NCI-H2107 (cell line): ENCODE measurements at places on chromosomes 2 and 18.

DNA sequence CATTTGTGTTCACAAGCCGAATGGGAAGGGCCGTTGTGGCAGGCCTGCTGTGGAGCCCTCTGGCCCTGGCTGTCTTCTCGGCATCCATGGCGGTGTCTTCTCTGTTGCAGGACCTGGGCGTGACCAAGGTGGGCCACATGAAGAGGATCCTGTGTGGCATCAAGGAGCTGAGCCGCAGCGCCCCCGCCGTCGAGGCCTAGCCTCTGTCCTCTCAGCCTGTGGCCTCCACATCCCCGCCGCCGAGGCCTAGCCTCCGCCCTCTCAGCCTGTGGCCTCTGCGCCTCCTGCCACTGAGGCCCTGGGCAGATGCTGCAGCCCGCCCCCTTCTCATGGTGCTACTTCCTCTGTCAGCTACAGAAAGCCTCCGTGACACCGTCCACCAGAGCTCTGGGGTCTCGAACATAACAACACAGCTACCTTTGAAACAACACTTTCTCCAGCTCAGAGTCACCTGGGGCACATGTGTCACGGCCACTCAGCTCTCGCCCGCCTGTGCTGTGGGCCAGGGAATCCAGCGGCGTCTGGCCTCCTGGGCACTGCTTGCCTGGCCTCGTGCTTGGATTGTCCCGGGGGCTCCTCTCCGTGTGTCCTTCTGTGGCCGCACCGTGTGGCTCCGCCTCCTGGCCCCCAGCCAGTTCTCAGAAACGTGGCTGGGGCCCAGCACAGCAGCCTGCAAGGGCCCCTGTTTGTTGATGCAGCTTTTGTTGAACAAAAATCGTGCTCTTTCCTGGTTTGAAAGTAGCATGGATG is 97.1 kb downstream of the USP40 start:
- no peak for DNase-seq

DNA sequence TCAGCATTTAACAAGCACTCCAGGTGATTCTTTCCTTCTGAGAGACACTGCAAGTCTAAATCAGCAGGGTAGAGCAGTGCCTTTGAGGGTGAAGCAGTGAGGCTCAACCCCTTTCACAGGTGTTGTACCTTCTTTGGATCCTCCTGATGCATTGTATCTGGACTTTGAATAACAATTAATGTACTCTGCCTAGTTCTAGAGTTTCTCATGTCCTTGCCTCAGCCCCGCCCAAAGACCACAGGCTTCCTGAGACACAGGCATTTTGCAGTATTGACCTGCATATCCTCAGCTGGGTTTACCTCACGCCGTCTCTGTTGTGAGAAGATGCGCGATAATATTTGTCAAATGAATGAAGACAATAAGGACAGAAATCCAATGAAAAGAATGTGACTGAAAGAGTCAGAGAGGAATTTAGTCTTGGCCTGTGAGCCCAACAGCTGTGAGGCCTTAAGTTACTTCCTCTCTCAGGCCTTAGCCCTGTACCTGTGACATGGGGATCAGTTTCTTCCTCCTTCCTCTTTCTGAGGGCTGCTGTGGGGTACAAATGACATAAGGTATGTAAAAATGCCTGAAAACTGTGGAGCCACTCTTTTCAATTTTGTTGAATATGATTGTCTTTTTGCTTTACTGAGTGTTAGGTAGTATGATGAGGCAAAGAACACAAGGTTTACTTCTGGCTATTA is 43.7 kb downstream of the WIPF1 start:
- no peak for DNase-seq

DNA sequence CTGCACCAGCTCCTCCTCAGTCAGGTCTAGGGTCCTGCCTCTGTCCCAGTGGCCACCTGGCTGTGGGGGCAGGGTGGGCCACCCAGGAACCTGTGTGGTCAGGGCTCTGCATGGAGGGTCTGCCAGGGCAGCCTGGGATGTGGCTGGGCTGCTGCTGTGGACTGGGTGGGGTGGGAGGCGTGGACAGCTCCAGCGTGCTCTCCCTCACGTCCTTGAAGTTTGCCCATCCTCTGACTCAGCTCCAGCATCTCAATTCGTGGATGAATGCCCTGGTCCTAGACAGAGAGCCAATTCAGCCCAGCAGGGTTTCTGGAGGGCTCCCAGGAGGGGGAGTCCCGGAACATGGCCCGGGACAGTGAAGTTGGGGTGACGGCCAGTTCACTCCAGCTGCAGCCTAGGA is 64.3 kb upstream of the EPAS1 start:
- DNase-seq: no peak

DNA sequence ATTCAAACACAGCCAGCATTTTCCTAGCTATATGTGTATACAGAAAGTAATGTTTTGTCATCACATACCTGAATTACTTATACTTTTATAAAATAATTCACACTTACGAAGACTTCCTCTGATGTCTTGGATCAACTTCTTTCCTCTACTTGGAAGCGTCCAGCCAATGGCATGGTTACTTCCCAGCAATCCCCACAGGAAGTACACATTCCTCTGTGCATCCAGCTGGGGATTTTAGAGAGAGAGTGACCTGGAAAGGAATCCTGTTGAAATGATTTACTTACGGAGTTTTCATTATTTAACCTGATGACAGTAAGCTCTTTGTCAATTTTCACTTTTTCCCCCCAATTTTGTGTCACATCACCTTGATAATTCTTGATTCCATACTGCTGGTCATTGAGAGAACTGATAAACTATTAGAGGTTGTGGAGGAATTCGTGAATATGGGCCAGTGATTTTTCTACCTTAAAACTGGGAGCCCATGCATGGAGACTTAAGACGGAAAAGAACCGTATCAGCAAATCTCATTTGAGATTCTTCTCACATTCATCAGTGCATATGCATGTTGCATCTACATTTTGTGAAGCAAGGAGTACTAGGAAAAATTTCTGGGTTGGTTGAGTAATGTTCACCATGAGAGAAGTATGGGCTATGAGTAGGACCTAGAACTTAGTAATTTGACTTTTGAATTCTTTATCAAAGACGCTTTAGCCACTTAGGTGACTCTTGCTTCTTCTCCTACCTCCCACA is 9.0 kb upstream of the IL18R1 start:
- no peak for DNase-seq

GRCh38 chr2:60260639-60261296 is 292.7 kb downstream of the BCL11A start:
- no peak for DNase-seq

DNA sequence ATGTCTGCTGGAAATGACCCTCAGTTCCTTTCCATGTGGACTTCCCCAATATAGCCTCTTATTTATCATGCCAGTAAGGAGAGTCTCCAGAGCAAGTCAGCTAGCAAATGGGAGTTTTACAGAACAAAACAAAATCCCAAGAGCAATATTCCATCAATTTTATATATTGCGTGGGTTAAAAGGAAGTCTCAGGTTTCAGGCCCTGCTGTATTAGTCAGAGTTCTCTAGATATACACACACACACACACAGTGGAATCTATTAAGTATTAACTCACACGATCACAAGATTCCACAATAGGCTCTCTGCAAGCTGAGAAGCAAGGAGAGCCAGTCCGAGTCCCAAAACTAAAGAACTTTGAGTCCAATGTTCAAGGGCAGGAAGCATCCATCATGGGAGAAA is 102.8 kb upstream of the MAP2 start:
- DNase-seq: no peak

DNA sequence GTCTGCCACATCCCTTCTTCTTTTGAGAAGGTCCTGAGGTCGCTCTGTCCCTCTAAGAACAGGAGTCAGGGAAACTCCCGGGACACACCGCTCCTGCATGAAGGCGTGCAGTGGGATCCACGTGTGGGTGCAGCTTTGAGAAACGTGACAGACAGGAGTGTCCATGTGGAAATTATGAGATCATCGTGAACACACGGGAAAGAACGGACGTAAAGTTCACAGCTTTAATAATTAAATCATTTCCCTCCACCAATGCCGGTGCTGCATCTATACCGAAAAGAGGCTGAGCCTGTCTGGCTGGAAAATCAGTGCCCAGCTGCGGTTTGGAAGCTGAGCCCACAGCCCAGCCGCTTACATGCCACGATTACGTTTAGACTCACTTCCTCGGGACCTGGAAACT is 372.4 kb upstream of the SALL3 start:
- no peak for DNase-seq

- no peak for DNase-seq
Measured at GRCh38 chr2:126889496-126890135, 9.1 kb upstream of the TEX51 start.

DNA sequence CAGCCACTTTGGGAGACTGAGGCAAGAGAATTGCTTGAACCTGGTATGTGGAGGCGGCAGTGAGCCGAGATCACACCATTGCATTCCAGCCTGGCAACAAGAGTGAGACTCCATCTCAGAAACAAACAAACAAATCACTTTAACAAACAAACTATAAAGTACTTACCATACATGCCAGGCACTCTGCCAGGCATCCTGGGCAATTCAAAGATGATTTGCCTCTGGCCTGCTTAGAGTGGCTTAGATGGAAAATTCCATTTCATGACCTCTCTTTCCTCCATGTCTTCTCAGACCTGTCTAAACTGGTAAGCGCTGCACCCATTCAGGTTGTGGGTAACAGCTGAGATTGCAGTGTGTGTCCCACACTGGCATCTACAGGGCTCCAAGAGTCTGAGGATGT is 273.2 kb downstream of the BCL2 start:
- no peak for DNase-seq

DNA sequence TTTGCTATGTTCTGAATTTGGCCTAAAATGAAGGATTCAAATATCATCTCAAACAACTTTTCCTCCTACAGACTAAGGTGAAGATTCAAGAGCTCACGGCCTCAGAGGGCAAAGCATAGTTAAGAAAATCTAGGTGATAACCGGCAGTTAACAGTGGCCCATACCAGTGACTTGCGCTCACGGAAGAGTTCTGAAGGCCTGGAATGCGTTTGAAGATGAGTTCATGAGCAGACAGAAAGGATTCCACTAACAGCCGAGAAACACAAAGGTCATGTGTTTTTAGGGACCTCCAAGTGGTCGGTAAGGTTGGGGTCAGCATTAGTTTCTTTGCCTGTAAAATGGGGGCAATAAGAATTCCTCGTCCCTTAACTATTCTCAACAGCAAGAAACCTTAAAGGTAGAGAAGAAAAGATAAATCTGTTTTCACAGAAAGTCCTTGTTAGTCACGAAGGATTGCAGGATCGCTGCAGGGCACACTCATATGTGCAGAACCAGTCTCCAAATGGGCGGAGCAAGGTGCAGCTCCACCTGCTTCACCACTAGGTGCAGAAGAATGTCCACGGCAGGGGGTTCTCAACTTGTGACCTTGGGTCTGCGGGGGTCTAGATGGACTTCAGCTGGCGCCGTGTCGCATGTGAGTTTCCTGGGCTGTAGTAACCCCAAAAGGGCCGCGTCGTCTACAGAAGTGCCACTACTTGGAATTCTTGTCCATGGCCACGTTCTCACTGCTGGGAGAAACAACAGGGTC is 708 bp upstream of the RPIA start:
- no peak for DNase-seq

DNA sequence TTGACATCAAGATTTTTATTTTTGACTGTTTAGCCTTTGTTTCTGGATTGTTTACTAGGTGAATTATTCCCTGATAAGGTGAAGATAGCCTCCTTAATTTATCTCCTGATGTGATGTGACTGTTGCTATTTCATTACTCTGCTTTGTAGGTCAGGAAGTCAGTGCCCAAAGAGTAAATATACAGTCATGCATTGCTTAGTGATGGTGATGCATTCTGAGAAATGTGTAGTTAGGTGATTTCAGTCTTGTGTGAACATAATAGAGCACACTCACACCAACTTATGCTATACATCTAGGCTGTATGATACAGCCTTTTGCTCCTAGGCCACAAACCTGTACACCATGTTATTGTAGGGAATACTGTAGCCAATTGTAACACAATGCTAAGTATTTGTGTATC is 102.4 kb upstream of the THUMPD2 start:
- no peak for DNase-seq
